ENCODE measurements at places on chromosomes 7 and 10.

- no peak for DNase-seq
Observed at GRCh38 chr10:4809156-4809555, 16.9 kb upstream of the AKR1E2 start.

- no peak for DNase-seq
Observed at GRCh38 chr10:110498087-110498981, 627 bp downstream of the DUSP5 start.

GRCh38 chr10:127386606-127387327 lies 162.3 kb upstream of the NPS start:
- DNase-seq: no peak

DNA sequence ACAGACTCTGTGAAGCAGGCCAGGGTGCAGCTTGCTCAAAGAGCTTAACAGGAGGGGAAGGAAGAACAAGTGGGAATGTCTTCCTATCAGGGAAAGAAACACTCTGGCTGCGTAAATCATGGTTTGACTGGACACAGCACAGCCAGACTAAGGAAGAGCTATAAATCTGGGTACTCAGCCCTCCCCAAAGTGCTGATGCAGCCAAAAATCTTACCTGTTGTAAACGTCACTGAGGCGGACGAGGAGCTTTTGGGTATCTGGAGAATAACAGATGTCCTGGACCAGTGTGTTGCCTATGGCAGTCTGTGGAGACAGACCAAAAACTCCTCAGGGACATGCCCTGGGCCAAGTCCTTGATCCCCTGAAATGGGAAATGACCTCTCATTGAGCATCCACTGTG lies 43.1 kb upstream of the HNRNPH3 start:
- no peak for DNase-seq

DNA sequence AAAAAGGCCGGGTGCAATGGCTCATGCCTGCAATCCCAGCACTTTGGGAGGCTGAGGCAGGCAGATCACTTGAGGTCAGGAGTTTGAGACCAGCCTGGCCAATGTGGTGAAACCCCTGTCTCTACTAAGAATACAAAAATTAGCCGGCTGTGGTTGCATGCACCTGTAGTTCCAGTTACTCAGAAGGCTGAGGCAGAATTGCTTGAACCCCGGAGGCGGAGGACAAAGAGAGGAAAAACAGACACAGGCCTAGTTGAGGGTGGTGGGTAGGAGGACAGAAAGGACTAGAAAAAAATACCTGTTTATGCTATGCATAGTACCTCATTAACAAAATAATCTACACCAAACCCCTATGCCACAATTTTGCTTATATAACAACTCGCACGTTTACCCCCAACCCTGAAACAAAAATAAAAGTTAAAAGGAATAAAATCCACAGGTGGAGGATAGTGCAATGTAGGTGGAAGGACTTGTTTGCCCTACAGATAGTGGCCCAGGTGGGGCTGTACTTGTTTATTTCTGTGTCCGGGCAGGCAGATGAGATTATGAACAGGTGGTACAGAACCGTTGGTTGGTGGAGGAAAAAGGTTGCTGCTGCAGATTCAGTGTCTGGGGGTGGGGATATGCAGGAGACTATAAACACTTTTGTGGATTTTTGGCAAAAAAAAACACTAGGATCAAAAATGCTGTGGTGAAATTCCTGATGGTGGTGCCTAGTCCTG lies 5.1 kb downstream of the ZNF680 start:
- DNase-seq: no peak

- no peak for DNase-seq
Observed at GRCh38 chr10:113261161-113261560, 291.7 kb upstream of the HABP2 start.

- no peak for DNase-seq
Observed at GRCh38 chr7:156456503-156457115, 184.0 kb upstream of the RNF32 start.

GRCh38 chr10:89091496-89091895 lies 100.9 kb downstream of the FAS start:
- no peak for DNase-seq

- DNase-seq: no peak
Observed at GRCh38 chr10:63646491-63646890, 125.3 kb downstream of the REEP3 start.

DNA sequence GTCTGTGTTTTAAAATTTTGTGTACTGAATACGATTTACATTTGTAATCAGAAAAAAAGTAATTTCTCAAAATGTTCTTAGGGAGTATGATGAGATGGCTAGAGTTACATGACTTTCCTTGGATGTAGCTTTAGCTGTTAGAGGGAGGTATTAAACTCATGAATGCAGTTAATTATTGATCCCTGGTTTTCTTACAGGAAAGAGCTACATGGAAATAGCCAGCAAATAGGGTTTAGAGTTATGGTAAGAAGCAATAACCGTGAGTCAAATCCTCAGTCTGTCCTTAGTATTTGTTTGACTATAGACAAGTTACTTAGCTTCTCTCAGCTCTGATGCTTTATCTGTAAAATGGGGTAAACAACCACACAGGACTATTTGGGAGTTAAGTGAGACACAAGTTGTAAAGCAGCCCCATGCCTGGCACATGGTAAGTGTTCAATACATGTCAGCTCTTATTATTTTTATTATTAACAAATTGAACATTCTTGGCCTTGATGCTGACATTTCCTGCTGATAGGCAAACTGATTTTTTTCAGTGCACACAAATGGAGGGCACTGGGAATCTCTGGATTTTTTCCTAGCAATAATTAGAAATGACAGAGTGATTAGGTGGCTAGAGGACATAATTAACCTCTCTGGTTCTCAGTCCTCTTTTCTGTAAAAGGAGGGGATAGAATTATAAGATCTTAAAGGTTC lies 204.5 kb upstream of the PHYHIPL start:
- no peak for DNase-seq

- DNase-seq: no peak
Observed at GRCh38 chr7:101161692-101162471, 3.5 kb downstream of the VGF start.

GRCh38 chr10:13117841-13118783 lies 18.1 kb downstream of the OPTN start:
- no peak for DNase-seq

DNA sequence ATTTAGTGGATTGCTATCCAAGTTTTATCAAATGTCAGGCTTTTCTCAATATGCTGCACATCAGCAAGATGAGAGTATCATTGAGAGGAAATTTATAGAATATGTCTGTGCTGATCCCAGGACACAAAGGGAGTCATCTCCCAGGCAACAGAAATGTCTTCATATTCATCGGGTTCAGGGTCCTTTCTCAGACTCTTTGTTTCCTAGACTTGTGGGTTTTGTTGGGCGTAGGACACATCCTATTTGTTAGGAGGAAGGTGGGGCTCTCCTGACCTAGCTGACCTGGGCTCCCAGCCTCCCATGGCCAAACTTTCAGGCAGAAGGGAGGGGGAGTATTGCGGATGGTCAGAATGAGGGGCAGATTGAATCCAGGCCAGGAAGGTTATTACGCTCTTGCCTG lies 22.9 kb upstream of the NPS start:
- no peak for DNase-seq

- no peak for DNase-seq
Observed at GRCh38 chr10:117253908-117254307, 13.0 kb downstream of the SLC18A2 start.

- DNase-seq: no peak
Observed at GRCh38 chr10:58477122-58477521, 35.5 kb upstream of the BICC1 start.

GRCh38 chr7:116697761-116698160 lies 25.8 kb downstream of the MET start:
- DNase-seq: no peak

- no peak for DNase-seq
Observed at GRCh38 chr10:100766693-100767421, 21.5 kb downstream of the PAX2 start.

DNA sequence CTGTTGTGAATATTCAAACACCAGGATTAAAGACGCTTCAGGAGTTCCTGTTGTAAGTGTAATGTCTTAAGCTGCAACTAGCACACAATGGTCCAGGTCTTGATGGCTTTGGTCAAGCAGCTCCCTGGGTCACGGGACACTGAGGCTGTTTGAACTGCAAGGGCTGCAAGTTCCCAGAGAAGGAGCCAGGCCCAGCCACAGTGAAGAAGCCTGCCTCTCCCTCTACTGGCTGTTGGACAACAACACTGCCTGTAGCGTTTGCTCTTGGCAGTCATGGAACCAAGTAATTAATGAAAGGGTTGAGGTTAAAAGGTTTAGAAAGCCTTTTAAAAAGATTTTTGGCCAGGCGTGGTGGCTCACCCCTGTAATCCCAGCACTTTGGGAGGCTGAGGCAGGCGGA lies 31.9 kb upstream of the GUSB start:
- DNase-seq: peak; percentile 12

DNA sequence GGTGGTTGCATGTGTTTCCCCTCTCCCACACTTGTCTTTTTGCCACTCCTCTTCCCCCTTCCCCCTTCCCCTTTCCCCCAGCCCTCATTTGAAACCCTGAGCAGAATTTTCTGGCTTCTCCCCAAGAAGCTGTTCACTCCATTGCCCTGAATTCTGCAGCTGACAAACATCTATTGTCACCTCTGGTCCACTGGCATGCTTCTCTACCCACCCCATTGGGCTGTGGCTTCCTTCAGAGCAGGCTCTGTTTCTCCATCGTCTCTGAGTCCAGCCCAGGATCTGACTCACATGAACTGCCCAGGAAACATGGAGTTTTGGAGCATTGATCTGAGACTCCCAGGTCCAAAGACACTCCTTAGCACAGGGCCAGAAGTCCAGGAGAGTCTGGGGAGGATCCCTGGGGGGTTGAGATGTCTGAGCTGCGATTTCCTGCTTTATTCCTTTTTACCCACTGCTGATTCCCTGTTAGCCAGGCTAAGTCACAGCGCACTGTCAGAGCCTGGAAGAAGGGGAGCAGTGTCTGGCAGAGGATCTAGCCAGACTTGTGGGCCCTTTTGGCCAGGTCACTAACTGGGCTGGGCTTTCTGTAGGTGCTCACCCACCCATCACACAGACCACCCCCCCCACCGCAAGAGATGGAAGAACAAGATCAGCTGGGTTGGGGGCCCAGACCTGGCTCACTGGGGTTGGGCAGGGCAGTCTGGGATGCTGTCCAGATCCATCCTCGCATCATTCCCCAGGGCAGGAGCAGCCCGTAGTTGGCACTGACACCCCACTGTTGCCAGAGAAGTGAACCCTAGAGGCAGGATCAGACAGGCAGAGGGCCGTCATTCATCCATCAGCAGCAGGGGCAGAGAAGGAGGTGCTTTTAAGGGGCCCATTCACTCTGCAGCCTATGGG lies 3.5 kb downstream of the CHAT start:
- no peak for DNase-seq

- DNase-seq: no peak
Observed at GRCh38 chr7:147571436-147572185, 1019.0 kb upstream of the C7orf33 start.

- DNase-seq: no peak
Observed at GRCh38 chr10:126252884-126253610, 135.2 kb downstream of the ADAM12 start.

DNA sequence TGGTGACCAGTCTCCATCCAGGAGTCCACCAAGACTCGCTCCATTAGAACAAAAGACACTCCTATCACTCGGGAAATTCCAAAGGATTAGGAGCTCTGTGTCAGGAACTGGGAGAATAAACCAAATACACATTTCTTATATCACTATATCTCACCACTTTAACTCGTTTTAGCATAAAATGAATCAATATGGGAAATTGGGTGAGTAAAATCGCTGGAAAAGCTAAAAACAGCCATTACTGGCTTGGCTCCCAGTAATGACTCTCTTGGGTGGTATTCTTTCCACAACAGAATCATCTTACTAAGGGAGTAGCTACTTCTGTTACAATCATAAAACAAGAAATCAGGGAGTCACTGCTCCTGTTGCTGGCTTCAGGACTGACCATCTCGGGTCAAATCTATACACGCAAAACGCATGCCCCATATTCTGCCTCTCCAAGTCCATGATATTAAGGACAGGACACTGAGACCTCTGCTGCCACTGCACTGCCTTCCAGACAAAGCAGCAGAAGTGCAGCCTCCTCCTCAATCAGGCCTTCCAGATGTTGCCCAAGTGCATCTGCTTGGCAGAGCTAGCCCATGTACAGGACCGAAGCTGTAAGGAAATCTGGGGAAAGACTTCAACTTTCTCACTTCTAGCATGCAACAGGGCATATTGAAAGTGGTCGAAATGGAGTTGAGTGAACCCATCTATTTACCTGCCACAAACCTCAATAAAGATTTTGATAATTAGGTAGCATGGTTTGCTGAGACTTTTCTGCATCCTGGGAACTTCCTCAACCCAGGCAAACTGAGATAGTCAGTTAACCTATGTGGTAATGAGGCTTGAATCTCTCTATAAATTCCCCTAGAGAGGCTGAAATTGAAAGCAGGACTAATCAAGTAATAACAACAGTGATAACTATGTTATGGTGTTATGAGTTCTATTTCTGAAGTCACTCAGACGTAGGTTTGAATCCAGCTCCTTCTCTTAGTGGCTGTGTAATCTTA lies 14.4 kb upstream of the PANK1 start:
- DNase-seq: no peak

DNA sequence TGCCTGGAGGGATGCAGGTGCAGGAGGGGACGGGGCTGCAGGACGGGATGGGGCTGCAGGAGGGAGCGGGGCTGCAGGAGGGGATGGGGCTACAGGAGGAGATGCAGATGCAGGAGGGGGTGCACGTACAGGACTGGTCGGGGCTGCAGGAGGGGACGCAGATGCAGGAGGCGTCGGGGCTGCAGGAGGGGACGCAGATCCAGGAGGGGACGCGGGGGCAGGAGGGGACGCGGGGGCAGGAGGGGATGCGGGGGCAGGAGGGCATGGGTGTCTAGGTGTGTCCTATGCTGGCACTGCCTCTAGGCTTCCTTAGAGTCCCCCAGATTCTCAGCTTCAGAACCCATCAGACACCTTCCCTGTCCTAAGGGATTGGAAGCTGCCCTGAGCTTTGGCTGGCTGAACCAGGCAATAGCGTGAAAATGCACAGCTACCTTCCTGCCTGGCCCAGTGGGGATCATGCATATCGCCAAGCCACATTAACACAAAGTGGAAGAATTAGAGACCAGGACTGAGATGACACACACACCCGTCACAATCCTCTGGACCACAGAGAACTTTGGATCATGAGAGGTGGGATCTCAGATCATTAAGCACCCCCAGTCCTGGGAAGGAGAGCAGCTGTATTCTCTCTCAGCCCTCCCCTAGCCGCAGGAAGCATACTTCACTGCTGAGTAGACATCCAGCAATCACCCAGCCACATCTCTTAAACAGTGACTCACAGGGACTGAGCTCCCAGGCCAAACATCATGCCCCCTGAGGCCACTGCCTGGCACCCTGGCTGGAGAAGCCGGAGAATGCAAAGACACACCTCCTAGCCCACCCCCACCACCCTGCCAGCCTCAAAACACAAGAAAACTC lies 67.3 kb downstream of the VWA2 start:
- DNase-seq: no peak

- DNase-seq: no peak
Observed at GRCh38 chr7:136698231-136698630, 170.2 kb upstream of the CHRM2 start.

GRCh38 chr7:42522227-42522991 lies 285.4 kb upstream of the GLI3 start:
- no peak for DNase-seq

DNA sequence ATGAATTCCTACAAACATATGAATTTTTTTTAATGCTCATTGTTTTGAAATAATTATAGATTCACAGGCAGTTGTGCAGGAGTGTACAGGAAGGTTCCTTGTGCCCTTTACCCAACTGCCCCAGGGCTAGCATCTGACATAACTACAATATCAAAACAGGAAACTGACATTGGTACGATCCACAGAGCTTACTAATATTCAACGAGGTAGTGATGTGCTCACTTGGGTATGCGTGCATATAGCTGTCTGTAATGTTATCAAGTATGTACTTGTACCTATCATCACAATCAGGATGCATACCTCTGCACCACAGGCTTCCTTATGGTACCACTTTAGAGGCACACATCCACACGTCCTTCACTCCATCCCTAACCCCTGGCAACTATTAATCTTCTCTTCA lies 68.3 kb downstream of the BMS1 start:
- no peak for DNase-seq

Data from frontal cortex (tissue), 4 donors.